Right lung (tissue), 10 donors: ENCODE measurements at places on chromosomes 5 and 9.

- no peak for DNase-seq
Measured at GRCh38 chr9:21830589-21830988, 28.2 kb downstream of the MTAP start.

DNA sequence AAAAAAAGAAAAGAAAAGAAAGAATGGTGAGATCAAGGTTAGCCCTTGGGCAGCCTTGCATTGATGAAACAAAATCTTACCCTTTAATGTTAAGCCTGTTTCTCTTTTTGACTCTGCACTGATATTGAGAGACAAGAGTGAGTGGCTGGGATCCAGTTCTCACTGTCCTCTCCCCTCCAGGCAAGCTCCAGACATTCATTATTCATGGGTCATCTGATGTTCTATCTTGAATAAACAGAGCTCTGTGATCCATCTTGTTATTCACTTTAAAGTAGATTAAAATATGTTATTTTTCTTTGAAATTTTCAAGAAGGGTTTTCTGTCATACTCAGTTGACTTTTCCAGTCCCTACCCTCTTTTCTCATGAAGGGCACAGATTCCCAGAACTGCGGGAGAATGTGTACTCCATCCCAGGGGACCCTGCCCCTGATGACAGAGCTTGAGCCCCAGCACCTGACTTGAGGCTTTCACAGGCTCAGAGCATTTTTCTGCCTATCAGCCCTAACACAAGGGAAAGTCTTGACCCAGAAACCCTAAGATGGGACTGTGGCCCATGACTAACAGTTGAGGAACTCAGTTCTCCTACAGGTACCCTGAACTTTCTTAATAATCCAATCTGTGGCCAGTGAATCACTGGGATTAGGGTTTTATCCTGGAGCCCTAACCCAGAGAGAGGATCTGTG lies 24.1 kb downstream of the ACTL7B start:
- no peak for DNase-seq

DNA sequence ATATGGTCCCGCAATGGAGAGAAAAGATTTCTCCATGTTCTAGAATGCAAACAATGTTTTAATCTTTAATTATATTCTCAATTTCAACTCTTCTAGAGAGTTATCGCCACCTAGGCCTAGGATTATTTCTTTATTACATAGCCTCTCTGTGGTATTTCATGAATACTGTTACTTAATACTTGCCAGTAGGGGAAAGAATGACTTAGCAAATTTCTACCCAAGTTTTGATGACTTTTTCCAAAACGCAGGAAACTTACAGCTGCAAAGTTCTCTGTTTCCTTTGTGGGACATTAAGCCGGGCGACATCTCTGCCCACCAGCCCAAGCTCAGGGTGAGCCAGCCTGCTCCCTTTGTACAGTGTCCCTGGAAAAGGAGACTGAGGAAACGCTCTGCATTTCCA lies 73.8 kb downstream of the MED27 start:
- DNase-seq = no peak

DNA sequence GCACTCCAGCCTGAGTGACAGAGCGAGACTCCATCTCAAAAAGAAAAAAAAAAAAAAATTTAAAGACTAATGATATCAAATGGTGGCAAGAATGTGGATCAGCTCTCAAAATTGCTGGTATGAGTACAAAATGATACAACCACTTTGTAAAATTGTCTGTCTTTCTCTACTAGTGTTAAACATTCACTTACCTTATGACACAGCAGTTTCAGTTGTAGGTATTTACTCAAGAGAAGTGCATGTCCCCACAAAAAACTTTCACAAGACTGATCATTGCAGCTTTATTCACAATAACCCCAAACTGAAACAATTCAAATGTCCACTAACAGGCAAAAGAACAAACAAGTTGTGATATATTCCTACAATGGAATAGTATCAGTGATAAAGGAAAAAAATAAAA lies 14.7 kb upstream of the CETN3 start:
- no peak for DNase-seq

DNA sequence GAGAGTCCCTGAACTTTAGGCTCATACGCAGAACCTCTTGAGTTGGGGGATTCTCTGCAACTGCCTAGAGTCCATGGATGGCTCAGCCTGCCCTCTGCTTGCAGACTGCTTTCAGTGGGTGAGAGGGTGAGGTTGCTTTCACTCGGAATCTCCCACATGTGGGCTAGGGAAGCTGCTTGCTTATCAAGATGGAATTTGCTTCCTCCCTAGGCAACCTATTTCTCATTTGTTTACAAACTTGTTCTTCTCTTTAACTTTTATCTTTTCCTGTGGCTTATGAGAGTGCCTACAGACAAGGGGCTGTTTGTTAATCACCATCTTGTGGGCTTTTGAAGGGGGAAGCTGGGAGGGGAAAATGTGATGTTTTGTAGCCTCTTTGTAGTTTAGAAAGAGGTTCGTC lies 10.0 kb downstream of the TLE4 start:
- DNase-seq = no peak

GRCh38 chr5:56659971-56660370 lies 155.4 kb upstream of the MAP3K1 start:
- no peak for DNase-seq

DNA sequence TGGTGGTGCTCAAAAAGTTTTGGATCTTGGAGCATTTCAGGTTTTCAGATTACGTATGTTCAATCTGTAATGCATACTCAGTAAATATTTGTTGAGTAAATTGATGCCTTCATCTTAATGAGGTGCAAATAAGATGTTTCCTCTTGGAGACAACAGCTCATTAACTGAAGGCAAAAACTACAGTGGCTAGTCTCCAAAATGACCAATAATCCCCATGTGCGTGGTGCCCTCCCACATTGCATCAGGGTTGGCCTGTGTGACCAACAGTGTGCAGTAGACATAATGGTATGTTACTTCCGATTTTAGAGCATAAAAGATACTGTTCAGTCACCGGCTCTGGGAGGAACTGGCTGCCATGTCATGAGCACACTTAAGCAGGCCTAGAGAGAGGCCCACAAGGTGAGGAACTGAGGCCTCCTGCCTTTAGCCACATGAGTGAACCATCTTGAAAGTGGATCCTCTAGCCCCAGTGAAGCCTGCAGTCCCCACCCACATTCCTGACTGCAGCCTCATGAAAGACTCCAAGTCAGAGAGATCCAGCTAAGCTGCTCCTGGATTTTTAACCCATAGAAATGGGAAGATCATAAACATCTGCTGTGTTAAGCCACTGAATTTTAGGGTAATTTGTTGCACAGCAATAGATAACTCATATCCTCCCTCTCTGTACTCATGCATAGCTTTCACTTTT lies 55.7 kb downstream of the LIFR start:
- DNase-seq = peak; percentile 33

DNA sequence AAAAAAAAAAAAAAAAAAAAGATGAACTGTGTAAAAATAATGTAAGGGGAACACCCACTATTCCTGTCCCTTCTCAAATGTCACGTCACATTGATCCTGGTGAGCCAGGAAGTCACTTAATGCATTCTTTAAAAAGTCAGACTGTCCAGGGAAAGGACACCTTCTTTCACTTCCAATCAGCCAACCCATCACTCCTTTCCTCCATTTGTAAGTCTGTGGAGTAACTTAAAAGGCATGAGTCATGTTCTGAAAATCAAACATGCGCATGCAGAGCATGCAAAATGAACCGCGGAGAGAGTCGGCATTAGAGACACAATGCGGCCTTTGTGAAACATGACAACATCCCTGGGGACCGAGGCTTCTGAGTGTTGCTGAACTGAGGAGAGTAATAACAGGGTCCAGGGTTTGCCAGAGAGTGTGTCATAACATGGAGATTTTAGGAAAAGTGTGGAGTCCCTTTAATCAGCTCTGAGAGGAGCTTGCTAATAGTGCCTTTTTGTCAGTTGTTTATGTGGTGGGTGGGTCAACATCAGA lies 77.6 kb upstream of the SEMA6A start:
- peak; percentile 41 for DNase-seq

- no peak for DNase-seq
Measured at GRCh38 chr9:69502671-69503301, 169.4 kb downstream of the APBA1 start.

- DNase-seq = no peak
Measured at GRCh38 chr5:103514371-103514770, 48.2 kb downstream of the NUDT12 start.

DNA sequence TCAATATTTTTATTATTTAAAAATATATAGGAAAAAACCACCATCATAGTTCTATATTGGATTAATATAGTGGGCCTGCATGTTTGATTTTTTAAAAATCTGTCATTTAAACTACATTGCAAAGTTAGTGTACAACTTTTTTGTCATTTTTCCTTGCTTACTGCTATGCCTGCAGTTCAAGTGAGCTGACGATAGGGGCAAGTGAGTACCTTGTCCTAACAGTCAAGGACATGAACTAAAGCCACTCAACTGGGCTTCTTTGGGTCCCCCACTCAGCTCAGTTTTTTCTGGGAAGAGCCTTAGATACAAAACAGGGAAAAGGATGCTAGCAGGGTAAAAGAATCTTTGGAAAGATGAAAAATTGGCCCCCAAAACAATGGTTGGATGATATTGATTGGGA lies 269.9 kb downstream of the MAN2A1 start:
- DNase-seq = no peak

- no peak for DNase-seq
Measured at GRCh38 chr5:141373673-141374317, at the start of gene PCDHGA6. TSS of gene PCDHGA6 (plus strand) at chr5:141373891. CDS start at chr5:141374084, 193 bp downstream.

DNA sequence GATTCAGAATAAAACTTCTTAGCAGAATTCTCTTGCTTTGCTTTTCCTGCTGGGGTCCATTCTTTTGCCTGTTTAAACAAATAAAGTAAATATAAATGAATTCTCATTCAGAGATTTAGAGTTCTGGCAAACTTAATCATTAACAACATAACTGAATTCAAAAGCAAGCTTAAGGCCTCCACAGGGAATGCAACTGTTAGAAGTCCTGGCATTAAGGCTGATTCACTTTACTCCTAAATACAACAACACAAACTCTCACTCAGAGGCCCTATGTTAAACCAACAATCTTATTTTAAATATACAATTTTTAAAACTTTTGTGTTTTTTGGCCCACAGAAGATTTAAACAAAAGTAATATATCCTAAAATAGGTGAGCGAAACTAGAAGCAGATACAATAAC lies 178.3 kb downstream of the AP3B1 start:
- no peak for DNase-seq

GRCh38 chr9:36249189-36249588 lies 9.1 kb downstream of the GNE start:
- DNase-seq = no peak

DNA sequence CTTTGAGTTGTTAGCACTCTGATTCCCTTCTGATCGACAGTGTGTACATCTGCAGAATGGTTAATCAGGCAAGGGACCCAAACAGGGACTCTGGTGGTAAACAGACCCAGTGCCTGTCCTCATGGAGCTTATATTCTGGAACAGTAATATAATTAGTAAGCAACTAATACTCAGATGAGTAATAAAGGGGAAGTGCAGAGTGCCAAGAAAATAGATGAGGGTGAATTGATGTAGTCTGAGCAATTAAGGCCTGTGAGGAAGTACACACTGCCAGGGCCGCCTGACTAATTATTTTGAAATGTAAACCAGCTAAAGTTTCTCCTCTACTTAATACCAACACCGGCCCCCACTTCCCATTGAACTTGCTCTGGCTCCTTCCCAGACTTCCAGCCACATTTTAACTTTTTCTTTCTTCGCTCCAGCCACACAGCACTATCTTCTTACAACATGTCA lies 4.2 kb downstream of the DHX29 start:
- no peak for DNase-seq

GRCh38 chr5:157100140-157100679 lies 8.6 kb downstream of the HAVCR2 start:
- DNase-seq = no peak

- DNase-seq = no peak
Measured at GRCh38 chr5:55633574-55634208, 78.4 kb downstream of the SLC38A9 start.

DNA sequence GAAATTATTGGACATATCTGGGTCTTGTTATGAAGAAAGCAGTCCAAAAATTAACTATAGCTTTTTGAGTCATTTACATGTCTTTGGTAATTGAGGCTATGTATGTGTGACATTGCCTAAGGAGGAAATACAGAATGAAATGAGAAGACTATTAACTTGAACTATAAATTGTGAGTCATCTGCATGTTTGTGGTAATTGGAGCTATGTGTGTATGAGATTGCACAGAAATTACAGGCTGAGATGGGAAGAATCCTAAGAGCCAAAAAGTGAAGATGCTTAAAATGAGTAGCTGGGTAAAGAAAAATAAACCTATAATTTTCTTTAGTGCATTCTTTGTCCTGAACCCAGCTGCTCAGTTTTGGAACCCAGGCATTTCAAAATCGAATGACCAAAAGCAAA lies 747.6 kb upstream of the EDIL3 start:
- no peak for DNase-seq

DNA sequence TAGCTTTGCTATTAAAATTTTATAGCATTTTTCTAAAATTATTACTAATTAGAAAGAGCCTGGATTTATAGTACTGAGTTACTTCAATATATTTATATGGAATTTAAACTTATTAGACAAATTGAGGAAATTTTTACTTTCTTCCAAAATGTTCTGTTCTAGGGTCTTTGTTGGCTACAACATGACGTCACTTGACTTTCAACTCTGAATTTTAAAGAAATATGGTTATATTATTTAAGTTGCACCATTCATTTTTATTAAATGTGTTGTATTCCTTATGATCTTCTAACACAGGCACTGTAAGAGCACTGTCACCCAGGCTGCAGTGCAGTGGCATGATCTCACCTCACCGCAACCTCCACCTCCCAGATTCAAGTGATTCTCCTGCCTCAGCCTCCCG lies 119.4 kb upstream of the CYLC2 start:
- no peak for DNase-seq

- no peak for DNase-seq
Measured at GRCh38 chr9:129419382-129419899, 201.5 kb downstream of the C9orf50 start.

- DNase-seq = no peak
Measured at GRCh38 chr5:54670281-54670680, 152.7 kb downstream of the SNX18 start.

DNA sequence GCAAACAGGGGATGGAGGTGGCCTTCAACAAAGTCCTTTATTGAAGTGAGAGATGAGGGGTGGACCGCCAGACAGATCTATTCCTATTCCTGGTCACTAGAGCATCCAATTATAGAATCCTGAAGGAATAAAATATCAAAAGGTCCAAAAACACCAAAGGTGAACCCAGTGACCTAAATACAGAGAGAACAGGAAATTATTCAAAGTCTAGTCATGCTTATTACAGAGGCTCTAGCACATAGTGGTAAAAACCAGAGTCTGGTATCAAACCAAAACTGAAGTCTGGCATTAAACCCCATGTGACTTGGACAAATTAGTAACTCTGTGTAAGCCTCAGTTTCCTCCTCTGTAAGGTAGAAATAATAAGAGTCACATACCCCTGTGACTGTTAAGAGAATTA lies 100.5 kb upstream of the SNX2 start:
- no peak for DNase-seq
